ENCODE measurements at places on chromosomes 7 and 10.
A peak's percentile ranks its signal among the peaks of the same experiment; 100 is the strongest.

- DNase-seq = no peak
Measured at GRCh38 chr10:129056734-129057689, 410.0 kb upstream of the MGMT start.

DNA sequence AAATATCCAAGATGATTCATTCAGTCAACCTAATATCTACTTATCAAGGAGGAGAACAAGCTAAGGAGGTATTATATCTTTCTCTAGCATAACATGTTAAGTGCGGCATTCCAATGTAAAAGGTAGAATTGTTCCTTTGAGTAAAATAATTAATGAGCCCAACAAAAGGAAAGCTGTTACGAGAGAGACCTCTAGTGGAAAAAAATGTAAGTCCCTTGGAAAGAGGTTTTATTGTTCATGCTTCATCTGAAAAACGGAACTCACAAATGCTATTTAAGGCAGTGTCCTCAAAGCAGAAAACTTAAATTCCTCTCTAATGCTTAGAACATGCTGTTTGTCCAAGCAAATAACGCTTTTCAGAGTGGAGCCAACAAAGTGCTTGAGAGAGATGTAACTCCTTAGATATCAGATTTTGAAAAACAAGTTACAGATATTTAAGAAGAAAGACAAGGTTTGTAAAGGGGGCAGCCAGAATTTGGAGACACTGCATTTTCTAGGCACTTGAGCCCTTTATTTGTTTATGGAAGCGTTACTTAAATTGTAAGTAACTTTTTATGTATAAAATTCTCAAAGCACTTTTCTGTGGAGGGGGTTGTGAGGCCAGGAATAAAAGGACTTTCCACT is 119.9 kb downstream of the TFEC start:
- peak; percentile 74 for DNase-seq

- no peak for DNase-seq
Measured at GRCh38 chr10:8189458-8189857, 135.0 kb downstream of the GATA3 start.

GRCh38 chr7:75916259-75916658 is 1.3 kb downstream of the POR start:
- DNase-seq = no peak

GRCh38 chr7:50712252-50713122 is 70.2 kb downstream of the GRB10 start:
- no peak for DNase-seq

GRCh38 chr10:29136411-29136810 is 152.5 kb upstream of the LYZL1 start:
- DNase-seq = no peak

DNA sequence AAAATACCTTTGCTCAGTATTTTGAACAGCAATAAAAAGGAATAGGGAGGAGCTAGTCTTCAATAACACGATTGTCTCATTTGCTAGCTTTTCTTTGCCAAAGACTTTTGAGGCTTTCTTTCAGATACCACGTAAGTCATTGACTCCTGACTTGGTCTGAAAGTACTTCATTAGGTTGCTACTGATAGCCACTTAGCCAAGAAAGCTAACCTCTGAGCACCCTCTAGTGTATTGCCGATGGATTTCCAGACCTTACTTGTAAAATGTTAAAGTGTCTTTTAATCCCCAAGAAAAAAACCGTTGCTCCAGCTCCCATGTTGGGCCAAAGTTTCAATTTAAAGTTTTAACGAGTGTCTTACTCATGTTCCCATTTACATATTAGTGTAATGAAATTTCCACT is 63.4 kb upstream of the STRIP2 start:
- DNase-seq = no peak

- DNase-seq = no peak
Measured at GRCh38 chr7:93392984-93393383, 160.8 kb downstream of the VPS50 start.

DNA sequence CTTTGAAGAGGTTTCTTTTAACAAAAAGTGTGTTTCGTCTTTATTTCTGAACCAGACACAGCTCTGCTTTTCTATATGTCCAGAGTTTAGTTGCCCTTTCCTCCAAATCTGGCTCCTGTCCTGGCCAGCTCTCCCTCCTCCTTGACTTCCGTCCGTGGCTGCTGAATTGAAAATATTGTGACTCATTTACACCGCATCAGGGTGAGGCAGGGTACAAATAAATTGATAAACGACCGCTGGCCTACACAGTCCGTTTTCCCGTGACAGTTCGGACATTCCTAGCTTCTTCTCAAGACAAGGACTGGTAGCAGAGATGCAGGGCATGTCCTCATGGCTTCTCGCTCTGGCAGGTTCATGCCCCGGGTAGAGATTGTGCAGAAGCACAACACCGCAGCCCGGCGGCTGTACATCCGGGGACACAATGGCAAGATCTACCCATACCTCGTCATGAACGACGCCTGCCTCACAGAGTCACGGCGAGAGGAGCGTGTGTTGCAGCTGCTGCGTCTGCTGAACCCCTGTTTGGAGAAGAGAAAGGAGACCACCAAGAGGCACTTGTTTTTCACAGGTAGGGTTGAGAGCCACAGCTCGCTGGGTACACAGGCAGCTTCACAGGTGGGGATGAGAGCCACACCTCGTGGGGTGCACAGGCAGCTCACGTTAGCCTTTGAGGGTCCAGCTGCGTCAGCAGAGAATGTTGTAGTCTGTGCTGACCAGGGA is 126.6 kb downstream of the TRRAP start:
- no peak for DNase-seq

GRCh38 chr10:117740691-117741222 is 198.2 kb downstream of the EMX2 start:
- no peak for DNase-seq

- DNase-seq = peak; percentile 79
Measured at GRCh38 chr10:114498413-114499111, 94.3 kb upstream of the AFAP1L2 start.

- DNase-seq = no peak
Measured at GRCh38 chr7:75663302-75663907, 75.3 kb downstream of the HIP1 start.

GRCh38 chr10:12535656-12536055 is 186.3 kb downstream of the CAMK1D start:
- no peak for DNase-seq

GRCh38 chr7:44980393-44981034 is 1.7 kb upstream of the MYO1G start:
- peak; percentile 96 for DNase-seq

DNA sequence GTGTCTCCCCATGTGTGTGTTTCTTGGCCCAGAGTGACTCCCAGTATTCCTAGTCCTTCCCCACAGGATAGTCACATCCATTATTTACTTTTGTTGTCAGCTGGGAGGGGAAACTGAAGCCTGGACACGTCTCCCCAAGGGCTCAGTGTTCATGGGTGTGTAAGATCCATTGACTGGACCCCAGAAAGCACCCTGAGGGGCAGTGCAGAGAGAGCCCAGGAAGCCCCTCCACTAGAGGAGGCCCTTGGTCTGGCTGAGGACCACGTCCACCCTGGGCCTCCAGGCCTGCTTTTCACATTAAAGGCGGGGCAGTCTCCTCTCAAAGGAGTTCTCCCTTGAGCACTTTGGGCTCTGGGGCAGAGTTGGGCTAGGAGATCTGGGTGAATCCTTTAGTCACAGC is 21.3 kb downstream of the ZNF783 start:
- no peak for DNase-seq

DNA sequence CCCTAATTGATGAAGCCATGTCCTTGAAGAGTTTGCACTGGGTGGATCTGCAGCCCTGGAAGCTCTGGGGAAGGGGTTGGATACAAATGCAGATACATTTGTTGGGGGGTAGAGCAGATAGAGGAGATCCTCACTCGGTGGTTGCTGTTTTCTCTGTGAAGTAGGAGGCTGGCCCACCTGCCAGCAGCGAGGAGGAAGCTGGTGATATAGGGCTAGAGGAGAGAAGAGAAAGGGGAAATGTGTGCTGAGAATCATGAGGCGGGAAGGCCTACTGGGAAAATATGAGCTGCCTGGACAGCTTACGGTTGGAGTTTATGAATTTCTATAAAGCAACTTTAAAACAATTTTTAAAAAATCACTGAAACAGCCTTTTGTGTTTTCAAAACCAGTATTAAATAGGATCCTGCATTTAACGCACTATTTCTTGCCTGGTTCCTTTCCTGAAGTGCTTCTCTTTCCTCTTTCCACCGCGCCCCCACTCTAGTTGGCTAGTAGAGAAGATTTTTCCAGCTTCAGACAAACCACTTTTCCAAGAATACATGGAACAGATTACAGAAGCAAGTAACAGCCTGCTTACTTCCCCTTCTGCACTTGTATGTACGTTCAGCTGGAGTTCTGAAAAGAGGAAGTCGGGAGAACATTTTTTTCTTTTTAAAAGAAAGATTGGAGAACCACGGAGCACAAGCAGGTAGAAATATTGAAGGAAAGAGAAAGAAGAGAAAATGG is 100.6 kb upstream of the GLCCI1 start:
- DNase-seq = peak; percentile 69

DNA sequence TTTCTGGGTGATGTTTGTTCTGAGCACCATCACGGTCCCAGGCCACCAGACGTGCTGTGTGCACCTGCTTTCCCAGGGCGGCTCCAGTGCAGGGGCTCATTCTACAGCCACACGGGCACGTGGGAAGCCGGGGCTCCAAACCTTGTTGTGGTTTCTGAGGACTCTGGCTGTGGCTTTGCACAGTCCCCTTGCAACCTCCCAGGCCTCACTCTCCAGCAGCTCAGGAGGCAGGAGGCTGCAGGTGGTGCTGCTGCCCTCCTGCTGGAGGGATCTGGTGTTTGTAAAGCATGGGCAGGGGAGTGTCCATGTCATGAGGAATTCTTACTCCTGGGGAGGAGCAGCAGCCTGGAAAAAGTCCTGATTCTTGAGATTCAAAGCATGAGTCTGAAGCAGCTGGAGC is 54.3 kb downstream of the INSYN2A start:
- no peak for DNase-seq
